ENCODE measurements at places on chromosomes 12 and 14.
A peak's percentile ranks its signal among the peaks of the same experiment; 100 is the strongest.

- peak; percentile 93 for ATAC-seq
Measured at GRCh38 chr12:89166525-89166934, 185.8 kb downstream of the DUSP6 start.

DNA sequence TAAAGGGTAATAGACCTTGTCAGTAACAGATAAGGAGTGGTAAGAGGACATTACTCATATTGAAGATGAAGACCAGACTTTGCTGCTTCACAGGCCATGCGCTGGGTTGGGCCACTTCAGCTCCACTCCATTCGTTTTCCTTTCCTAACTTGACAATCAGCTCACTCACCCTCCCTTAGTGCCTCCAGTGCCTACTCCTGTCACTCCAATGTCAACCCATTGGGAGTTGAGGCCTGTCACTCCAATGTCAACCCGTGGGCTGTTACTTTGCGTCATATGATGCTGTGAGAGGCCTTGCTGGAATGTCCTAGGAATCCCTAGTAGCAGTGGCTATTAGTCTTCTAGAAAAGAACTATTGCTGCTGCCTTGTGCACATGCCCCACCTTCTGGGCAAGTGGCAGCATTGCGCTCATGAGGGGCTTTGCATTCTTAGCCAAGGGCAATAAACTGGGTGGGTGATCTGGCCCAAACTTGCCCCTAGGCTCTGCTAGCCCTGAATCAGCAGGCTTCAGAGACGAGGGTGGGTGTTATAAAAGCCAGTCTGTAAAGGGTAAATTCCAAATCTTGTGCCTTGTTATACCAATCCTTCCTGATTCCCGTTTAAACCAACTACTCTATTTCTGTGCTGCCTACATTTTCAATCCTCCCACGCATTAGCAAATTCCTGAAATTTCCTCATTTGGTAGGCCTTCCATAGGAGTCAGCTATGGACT lies 36.1 kb downstream of the BAZ2A start:
- peak; percentile 51 for ATAC-seq

GRCh38 chr12:46858368-46858767 lies 32.6 kb upstream of the SLC38A4 start:
- ATAC-seq: no peak

GRCh38 chr12:16189849-16190248 lies 87.6 kb downstream of the SLC15A5 start:
- no peak for ATAC-seq

- ATAC-seq: no peak
Measured at GRCh38 chr14:59292921-59293534, 104.6 kb downstream of the DAAM1 start.

GRCh38 chr12:47277972-47278448 lies 198.3 kb upstream of the AMIGO2 start:
- no peak for ATAC-seq

DNA sequence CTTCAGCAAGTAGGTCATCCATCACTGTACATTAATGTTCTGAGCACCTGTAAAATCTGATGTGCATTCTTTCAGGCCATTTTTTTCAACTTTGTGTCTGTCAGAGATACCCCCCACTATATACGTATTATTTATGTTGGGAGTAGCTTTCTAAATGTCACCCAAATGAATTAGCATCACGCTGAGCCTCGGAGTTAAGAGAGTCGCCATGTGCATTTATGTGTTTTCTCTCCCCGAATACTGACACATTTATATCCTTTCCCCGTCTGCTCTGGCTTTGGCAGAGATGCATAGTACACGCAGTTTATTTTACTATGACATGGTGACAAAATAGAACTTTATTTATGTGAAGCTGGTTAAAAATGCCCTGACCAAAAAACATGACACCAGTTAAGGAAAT lies 216.4 kb downstream of the SLC25A21 start:
- no peak for ATAC-seq

- ATAC-seq: no peak
Measured at GRCh38 chr12:11133162-11133561, 1.3 kb downstream of the TAS2R30 start.

DNA sequence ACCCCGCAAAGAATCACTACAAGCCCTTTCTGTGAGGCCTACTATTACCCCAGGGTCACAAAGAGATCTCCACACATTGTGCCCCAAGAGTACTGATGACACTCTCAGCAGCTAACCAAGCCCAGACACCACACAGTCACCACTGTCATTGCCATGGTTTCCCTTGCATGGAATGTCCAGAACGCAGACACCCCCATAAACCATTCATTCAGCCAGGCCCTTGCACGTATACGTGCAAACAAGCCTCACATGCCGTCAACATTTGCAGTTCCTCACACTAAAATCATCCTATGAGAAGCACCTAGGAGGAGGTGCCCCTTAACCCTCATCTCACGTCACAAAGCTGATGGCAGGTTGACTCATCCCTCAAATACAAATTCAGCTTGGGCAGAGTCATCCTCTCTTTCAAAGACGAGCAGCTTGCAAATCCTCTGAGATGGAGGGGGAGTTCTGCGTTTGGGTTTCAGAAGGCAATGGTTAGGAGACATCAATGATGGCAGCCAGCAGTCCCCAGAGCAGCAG lies 17.1 kb upstream of the KRT77 start:
- ATAC-seq: no peak

GRCh38 chr14:55545779-55546178 lies 34.2 kb upstream of the KTN1 start:
- no peak for ATAC-seq

DNA sequence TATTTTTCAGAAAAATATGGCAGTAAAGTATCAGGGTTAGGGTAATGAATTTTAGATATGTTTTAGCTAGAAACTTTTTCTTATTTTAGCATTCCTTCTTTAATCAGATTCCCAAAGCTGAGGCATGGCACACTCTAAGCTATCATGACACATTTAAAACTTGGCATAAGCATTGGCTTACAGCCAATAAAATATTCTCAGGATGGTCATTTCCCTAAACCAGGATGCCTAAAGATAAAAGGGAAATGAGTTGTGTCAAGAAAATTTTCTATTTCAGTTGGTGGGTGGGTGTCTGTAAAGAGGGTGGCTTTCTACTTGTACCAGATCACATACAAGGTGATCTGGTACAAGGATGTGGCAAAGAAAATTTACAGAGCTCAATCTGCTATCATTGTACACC lies 47.8 kb downstream of the PEBP1 start:
- no peak for ATAC-seq

DNA sequence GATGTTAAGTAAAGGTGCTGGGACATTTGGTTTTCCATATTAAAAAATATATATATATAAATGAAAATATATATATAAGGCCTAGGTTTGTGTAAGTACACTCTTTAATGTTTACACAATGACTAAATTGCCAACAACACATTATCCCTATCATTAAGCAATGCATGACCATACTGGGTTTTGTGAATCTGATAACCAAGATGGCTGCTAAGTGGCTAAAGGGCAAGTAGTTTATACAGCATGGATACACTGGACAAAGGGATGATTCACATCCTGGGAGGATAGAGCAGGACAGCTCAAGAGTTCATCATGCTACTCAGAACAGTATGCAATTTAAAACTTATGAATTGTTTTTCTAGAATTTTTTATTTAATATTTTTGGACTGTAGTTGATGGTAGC lies 89.3 kb downstream of the FIGNL2 start:
- ATAC-seq: no peak

- peak; percentile 10 for ATAC-seq
Measured at GRCh38 chr12:120495186-120495730, 655 bp upstream of the DYNLL1 start.

DNA sequence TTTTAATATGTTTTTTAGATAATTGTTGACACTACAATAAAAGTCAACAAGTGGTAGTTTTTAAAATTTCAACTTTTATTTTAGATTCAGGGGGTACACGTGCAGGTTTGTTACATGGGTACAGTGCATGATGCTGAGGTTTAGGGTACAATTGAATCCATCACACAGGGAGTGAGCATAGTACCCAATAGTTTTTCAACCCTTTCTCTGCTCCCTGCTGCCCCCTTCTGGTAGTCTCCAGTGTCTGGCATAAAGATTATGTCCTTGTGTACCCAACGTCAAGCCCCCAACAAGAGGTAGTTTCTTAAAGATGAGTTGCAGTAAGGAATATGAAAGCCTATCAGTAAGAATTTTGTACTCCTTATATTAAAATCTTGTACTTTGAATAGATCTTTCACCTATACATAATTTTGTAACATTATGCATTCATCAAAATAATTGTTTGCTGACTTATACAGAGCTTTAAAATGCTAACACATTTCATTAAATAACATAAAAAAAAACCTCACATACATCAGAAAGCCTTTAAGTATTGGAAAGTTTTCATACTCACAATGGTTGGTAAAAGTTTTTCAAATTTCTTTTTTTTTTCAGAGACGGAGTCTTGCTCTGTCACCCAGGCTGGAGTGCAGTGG lies 5.4 kb upstream of the RALGAPA1 start:
- ATAC-seq: peak; percentile 64

DNA sequence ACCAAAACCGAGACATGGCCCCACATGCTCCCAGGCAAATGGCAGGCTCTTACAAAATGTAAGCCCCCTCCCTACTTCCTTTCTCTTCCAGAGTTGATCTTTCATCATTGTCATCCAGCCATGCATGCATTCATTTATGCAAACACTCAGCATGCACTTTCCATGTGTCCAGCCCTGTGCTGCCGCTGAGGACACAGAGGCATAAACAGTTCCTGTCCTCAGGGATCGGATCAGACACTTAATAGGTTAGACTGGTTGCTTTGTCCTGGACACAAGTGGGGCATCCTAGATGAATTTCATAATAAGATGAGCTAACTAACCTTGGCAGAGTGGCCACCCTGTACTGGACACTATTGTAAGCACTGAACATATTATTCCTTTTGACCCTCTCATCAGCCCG lies 23.1 kb downstream of the PRIMA1 start:
- no peak for ATAC-seq

DNA sequence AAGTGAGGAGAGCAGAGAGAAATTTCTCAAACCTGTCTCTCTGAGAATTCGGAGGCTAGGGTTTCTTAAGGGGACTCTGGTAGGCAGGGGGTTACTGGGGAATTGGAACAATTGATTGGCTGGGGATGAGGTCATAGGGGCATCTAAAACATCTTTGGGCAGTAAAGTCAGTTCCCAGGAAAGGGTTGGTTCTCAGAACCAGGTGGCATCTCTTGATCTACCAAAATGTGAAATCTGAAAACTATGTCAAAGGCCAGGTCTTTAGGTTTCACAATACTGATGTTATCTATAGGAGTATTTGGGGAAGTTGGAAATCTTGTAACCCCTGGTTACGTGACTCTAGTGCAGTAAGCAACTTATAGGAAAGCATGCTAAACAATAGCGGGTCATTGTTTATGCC lies 6.9 kb downstream of the C12orf75 start:
- peak; percentile 50 for ATAC-seq

GRCh38 chr12:124109760-124110159 lies 136.7 kb downstream of the ZNF664 start:
- peak; percentile 57 for ATAC-seq

- ATAC-seq: no peak
Measured at GRCh38 chr12:39122562-39123204, 217.3 kb upstream of the CPNE8 start.

- ATAC-seq: no peak
Measured at GRCh38 chr14:101032433-101032832, 128.9 kb upstream of the RTL1 start.

DNA sequence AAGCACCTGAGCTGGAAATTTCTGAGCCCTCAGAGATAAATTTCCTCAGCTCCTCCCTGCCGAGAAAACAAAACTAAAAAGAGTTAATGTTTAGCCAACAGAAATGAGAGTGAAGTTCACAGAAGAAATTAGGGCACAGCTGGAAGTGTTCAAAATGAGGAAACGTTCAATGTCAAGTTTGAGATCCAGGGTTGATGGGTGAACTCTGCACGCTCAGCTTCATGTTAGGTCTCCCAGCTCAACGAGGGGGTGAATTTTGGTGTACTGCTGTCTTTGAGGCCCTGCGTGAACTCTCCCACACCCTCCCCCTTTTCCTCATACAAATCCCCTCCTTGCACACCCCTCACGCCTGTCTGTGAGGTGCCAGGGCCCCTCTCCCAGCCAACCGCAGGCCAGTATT lies 13.3 kb upstream of the OAS3 start:
- ATAC-seq: peak; percentile 72

DNA sequence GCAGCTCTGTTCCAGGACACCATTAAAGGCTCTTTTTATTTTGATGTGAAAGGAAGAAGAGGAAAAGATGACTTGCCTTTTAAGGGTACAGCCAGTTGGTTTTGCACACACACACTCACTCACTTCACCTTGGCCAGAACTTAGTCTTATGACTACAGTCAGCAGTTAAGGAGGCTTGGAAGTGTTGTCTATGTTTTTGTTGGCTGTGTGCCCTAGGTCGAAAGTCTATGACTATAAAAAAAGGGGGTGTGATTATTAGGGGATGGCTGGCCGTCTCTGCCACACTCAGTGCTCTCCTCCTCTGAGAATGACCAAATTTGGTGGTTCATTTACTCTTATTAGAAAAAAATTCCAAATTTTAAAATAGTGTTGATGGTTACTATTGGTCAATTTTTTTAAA lies 139.5 kb upstream of the OTX2 start:
- ATAC-seq: no peak

GRCh38 chr14:22524115-22524783 lies 64.8 kb downstream of the DAD1 start:
- no peak for ATAC-seq

- ATAC-seq: no peak
Measured at GRCh38 chr14:85616386-85616885, 86.5 kb downstream of the FLRT2 start.

DNA sequence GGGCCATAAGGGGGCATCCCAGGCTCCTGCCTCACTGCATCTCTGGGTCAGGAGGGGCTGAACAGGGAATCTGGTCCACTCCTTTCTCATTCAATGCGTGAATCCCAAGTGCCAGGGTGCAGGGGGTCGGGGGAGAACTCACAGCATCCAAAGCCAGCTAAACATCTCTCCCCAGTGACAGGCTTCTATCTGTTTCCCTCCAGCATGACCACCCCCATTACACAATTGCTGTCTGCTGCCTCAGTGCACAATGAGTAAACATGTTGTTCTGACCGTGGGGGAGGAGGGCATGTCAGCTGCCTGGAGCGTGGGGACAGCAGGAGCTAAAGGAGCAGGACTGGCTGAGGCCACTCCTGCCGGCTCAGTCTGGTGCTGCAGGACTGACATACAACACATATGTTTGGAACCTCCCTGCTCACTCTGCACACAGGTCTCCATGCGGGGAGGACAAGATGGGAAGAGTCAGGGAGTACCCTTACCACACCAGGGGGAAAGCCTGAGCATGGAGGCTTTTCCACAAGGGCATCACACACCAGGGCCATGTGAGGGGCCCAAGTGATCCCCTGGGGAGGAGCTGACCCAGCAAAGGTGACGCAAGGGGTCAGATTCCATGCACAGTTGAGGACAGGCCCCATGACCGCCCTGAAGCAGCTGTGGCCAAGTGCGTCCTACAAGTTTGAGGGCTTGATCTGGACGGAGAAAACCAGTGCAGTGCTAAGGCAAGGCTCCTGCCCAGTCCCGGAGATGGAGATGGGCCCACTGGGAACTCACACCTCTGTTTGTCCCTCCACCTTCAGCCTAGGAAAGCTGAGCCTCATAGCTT lies 1.4 kb downstream of the TNS2 start:
- no peak for ATAC-seq

Data from stimulated activated memory B cell treated with anti-CD40 and anti-IgM and Interleukin-4, amounts not matched to agents 10 μg/mL and 1 μg/mL and 100 μg/mL, for 72 hours (primary cell).